ENCODE measurements at places on chromosomes 16 and 17.

DNA sequence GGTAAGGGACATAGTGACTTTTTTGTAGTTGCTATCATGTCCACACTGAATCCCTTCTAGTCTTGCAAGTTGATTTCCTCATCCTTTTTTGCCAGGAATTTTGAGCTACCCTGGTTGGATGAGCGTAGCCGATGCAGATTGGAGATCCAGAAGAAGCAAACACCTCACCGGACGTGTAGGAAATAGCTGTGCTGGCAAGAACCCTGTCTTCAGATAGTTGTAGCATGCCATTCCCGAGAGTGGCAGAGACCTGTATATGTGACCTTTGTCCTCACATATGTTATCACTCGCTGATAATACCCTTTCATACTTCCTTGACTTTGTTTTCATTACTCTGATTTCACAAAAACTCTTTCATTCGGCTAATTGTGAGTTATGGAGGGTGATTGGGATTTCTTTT is 6.2 kb upstream of the CASC3 start:
- H3K4me3 ChIP-seq: no peak overlapping the region
- no peaks in the 10 kb centered on the region for H3K27me3 ChIP-seq
- H3K36me3 ChIP-seq: peaks cover 71% of the 10 kb centered on the region
- no peaks in the 10 kb centered on the region for H3K4me1 ChIP-seq
- DNase-seq: no peak
- peak overlapping the region; percentile 69 for H3K27ac ChIP-seq

GRCh38 chr16:9854675-9855074 is 327.6 kb downstream of the GRIN2A start:
- no peak for DNase-seq
- no peaks in the 10 kb centered on the region for H3K36me3 ChIP-seq
- no peaks in the 10 kb centered on the region for H3K4me1 ChIP-seq
- no peak overlapping the region for H3K27ac ChIP-seq

DNA sequence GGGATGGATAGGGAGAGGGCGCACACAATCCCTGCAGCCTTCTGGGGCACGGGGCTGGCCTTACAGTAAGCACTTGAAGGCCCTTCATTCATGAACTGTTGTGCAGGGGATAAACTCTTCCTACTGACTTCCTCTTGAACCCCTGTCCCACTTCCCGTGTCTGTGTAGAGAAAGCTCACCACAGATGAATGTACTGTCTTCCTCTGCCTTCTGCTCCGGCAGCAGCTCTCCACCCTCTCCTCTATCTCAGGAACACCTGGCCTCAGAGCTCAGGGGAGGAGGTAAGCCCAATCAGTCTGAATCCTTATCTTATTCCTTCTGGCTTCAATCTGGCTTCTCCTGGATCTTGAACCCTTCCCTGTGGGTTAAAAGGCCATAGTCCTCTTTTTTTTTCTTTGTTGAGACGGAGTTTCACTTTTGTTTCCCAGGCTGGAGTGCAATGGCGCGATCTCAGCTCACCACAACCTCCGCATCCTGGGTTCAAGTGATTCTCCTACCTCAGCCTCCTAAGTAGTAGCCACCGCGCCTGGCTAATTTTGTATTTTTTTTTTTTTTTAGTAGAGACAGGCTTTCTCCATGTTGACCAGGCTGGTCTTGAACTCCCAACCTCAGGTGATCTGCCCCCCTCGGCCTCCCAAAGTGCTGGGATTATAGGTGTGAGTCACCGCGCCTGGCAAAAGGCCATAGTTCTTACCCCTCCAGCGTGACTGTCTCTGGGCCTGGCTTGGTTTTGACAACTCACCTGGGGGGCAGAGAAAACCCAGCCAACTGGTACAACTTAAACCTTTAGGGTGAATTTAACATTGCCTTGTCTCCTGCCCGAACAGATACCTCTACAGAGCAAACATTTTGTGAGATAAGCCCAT is 7.2 kb upstream of the SLC52A1 start:
- peaks cover 4% of the 10 kb centered on the region for H3K27me3 ChIP-seq
- no peak overlapping the region for H3K4me3 ChIP-seq
- H3K36me3 ChIP-seq: no peaks in the 10 kb centered on the region
- no peaks in the 10 kb centered on the region for H3K4me1 ChIP-seq
- no peak overlapping the region for H3K27ac ChIP-seq
- DNase-seq: no peak

- H3K27ac ChIP-seq: no peak overlapping the region
- H3K36me3 ChIP-seq: no peaks in the 10 kb centered on the region
- H3K4me3 ChIP-seq: no peak overlapping the region
- H3K4me1 ChIP-seq: peaks cover 28% of the 10 kb centered on the region
- peaks cover 35% of the 10 kb centered on the region for H3K27me3 ChIP-seq
Measured at GRCh38 chr17:49990921-49991320, 4.1 kb downstream of the DLX3 start.

DNA sequence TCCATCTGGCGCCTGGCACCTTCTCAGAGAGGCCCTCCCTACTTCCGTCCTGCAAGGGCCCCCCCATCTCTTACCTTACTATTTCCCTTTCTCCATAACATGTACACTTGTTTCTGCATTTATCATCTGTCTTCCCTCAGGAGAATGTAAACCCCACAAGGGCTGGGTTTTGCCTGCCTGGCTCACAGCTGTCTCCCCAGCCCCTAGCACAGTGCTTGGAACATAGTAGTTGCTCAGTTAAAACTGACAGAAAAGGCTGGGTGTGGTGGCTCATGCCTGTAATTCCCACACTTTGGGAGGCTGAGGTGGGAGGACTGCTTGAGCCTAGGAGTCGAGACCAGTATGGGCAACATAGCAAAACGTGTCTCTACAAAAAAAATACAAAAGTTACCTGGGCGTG is 5.7 kb upstream of the SNN start:
- H3K4me3 ChIP-seq: no peak overlapping the region
- peaks cover 7% of the 10 kb centered on the region for H3K4me1 ChIP-seq
- no peak for DNase-seq
- H3K36me3 ChIP-seq: no peaks in the 10 kb centered on the region

DNA sequence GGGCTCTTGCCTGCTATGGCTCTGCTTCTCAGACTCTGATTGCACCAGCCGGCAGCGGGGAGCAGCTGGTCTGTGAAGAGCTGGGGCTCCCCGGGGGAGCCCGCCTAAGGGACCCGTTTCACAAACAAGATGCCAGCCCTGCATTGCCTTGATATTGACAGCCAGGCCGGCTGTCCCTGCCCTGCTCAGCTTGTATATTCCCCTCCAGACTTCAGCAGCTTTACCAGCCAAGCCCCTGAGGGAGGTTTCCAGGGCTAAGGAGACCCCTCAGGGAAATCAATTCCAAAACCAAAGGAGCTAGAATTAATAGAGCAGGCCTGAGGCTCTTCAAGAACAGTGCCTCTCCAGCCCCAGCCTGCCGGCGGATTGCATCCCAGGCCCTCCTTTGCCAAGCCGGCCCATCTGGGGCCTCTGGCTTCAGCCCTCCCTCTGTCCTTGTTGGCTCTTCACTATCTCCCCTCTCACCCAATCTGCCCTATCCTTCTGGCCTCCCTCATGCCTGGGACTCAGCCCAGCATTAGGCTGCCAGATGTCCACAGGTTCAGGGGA is 5.7 kb downstream of the CALB2 start:
- H3K36me3 ChIP-seq: no peaks in the 10 kb centered on the region
- peaks cover 49% of the 10 kb centered on the region for H3K27me3 ChIP-seq
- no peak overlapping the region for H3K4me3 ChIP-seq

DNA sequence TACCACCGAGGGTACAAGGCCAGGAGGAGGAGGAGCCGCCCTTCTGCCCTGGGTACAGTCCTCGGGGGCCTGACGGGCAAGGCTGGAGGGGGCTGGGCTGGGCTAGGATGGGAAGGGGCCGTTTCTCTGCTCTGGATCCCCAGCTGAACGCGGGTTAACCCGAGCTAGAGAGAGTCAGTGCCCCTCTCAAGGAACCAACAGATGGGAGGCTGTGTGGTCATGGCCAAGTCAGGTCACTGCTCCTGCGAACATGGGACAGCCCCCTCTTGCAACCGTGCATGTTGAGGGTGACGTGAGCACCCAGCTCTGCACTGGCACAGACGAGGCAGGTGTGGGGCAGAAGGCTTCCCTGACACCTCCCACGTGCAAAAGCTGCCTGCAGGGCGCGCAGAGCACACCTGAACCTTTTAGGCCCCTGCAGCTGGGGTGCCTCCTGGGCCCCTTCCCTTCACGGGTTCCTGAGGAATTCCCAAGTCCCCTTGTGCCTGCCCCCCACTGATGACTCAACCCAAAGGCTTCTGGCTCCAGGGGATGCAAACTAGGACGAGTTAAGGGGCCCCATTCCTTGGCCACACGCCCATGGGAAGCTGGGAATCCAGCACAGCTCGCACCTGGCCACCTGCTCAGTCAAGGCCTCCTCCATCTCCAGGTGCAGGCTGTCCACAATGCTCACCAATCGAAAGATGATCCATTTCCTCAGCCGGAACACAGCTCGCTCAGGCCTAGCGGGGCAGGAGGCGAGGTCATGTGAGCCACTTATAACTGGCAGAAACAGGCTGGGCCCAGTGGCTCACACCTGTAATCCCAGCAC is 6.3 kb downstream of the MYBBP1A start:
- peak; percentile 7 for DNase-seq
- H3K36me3 ChIP-seq: peaks cover 14% of the 10 kb centered on the region
- peaks cover 5% of the 10 kb centered on the region for H3K4me1 ChIP-seq

DNA sequence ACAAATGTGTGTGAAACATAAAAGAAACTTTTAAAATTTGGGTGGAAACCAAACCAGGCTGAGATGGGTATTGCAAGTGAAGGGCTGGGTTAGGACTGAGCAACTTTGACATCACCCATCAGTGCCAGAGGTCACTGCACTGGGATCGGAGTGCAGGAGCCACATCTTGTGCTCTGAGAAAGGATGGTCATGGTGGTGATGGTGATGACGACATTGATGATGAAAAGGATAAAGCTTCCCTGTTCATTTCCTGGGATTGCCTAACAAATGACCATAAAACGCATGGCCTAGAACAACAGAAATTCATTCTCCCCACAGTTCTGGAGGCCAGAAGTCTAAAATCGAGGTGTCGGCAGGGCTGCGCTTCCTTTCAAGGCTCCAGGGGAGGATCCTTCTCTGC is 324.0 kb downstream of the MAF start:
- no peaks in the 10 kb centered on the region for H3K36me3 ChIP-seq
- no peak overlapping the region for H3K27ac ChIP-seq
- H3K4me3 ChIP-seq: no peak overlapping the region
- DNase-seq: no peak
- H3K27me3 ChIP-seq: peaks cover 29% of the 10 kb centered on the region
- no peaks in the 10 kb centered on the region for H3K4me1 ChIP-seq

DNA sequence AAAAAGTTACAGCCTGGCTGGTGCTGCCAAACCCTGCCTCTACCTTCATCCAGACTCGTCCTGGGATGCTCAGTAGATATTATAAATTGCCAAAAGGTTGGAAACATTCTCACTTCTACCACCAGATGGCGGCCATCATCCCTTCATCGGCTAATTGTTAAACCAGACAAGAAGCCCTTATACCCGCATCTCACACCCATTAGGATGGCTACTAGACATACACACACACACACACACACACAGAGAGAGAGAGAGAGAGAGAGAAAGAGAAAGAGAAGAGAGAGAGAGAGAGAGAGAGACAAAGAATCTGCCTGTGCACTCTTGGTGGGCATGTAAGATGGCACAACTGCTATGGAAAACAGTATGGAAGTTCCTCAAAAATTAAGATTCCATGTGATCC is 15.0 kb upstream of the SCIMP start:
- no peak overlapping the region for H3K4me3 ChIP-seq
- H3K27ac ChIP-seq: no peak overlapping the region
- H3K4me1 ChIP-seq: no peaks in the 10 kb centered on the region
- no peaks in the 10 kb centered on the region for H3K27me3 ChIP-seq

DNA sequence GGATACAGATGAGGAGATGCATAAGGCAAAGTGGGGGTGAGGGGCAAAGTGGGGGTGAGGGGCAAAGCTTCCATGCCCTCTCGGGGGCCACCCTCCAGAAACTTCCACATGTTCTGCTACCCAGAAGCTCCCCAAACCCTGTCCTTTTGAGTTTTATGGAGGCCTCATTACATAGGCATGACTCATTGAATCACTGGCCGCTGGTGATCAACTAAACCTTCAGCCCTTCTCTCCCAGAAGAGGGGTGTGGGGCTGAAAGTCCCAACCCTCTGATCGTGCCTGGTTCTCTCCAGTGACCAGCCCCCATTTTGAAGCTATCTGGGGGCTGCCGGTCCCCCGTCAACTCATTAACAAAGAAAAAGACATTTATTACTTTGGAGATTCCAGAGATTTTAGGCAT is 27.5 kb downstream of the ITGAE start:
- H3K4me1 ChIP-seq: no peaks in the 10 kb centered on the region
- H3K36me3 ChIP-seq: no peaks in the 10 kb centered on the region
- H3K27me3 ChIP-seq: no peaks in the 10 kb centered on the region
- no peak for DNase-seq
- no peak overlapping the region for H3K4me3 ChIP-seq
- no peak overlapping the region for H3K27ac ChIP-seq

GRCh38 chr17:33125552-33125950 is 133.9 kb downstream of the SPACA3 start:
- DNase-seq: no peak
- H3K4me1 ChIP-seq: no peaks in the 10 kb centered on the region

DNA sequence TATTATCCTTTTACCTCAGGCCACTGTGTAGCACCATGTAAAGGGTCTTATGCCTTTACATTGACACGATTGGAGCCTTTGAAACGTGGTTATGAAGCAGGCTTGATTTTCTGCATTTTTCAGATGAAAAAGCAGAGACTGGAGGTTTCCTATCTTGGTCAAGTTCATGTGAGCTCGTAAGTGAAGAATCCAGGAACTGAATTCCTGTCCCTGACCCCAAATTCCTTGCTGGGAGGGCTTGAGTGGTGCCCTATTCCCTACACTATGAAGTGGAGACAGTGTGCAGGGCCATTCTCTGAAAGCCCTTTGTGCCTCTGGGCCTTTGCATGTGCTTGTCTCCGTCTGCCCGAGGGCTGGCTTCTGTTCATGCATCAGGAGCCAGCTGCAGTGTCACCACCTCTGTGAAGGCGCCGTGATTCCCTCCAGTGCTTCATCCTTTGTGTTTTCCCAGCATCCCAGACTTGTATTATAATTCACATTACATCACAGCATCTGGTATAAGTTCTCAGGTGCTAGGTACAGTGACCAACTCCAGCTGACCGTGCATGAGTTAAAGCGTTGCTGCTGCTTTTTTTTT is 181.1 kb downstream of the SNX29 start:
- H3K36me3 ChIP-seq: no peaks in the 10 kb centered on the region
- peaks cover 16% of the 10 kb centered on the region for H3K4me1 ChIP-seq
- DNase-seq: no peak
- no peak overlapping the region for H3K4me3 ChIP-seq
